Activated CD4-positive, alpha-beta T cell treated with anti-CD3 and anti-CD28 coated beads, Interleukin-2, amount 10 ng/mL, durations not matched to agents 24 days and 14 days (primary cell): ENCODE measurements at places on chromosomes 16 and 17. TPM values are rescaled to one million over a fixed set of nuclear protein-coding genes. Genes with fewer than 3 reads are reported as not detected.

DNA sequence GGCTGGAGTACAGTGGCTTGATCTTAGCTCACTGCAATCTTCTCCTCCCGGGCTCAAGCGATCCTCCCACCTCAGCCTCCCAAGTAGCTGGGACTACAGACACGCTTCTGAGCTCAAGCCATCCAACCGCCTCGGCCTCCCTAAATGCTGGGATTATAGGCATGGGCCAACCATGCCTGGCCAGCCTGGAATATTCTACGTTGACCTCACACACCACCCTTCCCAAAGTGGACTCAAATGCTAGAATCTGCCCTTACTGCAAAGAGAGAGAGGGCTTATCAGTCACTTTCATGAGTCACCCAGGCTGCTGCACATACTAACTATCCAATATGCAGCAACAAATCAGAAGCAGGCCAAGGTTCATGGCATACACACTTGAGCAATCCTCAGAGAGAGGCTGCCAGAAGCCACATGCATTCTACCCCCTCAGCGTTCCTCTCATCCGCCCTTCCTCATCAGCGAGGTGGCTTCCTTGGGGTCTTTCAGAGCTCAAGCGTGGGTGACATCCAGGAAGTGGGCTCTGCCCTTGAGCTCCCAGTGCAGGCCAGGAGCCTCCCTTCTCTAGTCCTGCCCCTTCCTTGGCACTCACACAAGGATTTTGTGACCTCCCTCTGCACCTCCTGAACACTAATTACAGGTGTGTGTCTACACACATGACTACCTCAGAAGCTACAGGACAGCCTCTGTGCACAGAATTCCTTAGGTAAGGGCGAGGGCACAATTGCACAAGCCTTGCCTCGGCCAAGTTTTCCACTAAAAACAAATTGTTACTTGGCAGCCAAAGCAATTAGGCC lies 24.8 kb upstream of the SIAH1 start:
- H3K4me1 ChIP-seq: peaks cover 6% of the 10 kb centered on the region
- peaks cover 3% of the 10 kb centered on the region for H3K27me3 ChIP-seq
- H3K36me3 ChIP-seq: no peaks in the 10 kb centered on the region

DNA sequence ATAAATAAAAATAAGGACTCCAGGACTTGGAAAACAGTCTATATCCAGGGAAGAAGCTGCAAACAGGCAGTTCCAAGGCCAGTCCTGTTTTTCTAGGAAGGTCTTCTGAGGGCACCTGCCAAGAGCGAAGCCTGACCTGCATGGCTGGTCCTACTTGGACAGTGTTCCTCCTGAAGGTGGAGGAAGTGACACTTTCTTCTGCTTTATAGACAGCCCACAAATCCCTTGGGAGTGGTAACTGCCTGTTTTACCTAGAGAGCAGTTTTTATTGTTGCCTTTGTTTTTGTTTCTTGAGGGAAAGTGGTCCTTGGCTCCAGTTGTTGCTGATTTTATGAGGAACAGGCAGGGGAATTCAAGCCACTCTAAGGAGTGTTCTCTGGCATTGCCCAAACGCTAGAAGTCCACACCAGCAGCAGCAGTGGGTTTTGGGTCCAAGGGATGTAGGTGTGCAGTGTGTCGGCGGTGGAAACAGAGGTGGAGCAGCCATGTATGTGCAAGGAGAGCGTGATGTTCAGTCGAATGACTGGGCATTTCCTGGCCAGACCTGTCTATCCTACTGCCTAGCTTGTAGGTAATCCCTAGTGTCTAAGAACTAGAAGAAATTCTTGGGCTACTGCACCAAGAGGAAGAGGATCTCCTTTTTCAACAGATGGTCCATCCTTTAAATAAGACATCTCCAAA lies 35.3 kb downstream of the LDHD start:
- peaks cover 37% of the 10 kb centered on the region for H3K4me1 ChIP-seq
- DNase-seq: no peak
- H3K4me3 ChIP-seq: no peak overlapping the region
- H3K27me3 ChIP-seq: no peaks in the 10 kb centered on the region
- H3K27ac ChIP-seq: peak overlapping the region; percentile 1

The PLD6 gene
- total RNA-seq: 17.2 and 17.3 TPM in 2 replicates

GRCh38 chr17:9006175-9006767 lies 15.0 kb upstream of the NTN1 start:
- no peak overlapping the region for H3K27ac ChIP-seq
- H3K4me3 ChIP-seq: no peak overlapping the region
- no peaks in the 10 kb centered on the region for H3K36me3 ChIP-seq
- peaks cover 5% of the 10 kb centered on the region for H3K4me1 ChIP-seq
- DNase-seq: no peak

DNA sequence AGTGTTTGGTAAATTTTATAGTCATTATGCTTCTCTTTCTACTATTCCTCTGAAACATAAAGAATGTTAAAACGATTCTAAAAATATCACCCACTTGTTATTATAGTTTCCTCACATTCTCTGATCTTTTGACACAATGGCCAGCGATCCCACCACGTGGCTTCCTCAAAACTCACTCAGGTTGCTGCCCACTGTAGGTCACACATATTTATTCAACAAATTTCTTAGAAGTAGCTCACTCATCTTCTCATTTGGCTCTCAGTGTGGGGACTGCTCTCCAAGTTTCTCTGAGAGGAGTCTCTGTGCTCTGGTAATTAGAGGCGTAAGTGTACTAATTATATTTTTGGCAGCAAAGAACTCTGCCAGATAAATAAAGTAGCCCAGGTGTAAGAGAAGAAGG lies 465.4 kb downstream of the CDH11 start:
- H3K27me3 ChIP-seq: no peaks in the 10 kb centered on the region

DNA sequence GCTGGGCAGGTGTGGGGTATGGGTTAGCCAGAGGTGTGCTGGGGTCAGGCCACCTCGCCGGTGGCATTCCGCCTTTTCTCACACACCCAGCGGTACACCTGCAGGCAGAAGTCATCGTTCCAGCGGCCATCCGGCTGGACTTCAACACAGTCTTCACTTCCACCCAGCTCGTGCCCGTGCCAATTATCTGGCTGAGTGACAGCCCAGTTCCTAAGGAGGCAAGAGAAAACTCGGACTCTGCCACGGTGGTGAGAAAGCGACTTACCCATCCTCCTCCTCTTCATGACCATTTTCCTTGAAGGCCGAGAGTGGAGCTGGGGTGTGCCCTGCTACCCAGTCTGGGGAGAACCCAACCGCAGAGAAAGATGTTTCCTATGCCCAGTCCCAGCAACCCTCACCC lies 13.1 kb downstream of the ASGR2 start:
- DNase-seq: no peak
- no peaks in the 10 kb centered on the region for H3K36me3 ChIP-seq
- H3K4me1 ChIP-seq: no peaks in the 10 kb centered on the region
- no peak overlapping the region for H3K27ac ChIP-seq
- H3K4me3 ChIP-seq: no peak overlapping the region

DNA sequence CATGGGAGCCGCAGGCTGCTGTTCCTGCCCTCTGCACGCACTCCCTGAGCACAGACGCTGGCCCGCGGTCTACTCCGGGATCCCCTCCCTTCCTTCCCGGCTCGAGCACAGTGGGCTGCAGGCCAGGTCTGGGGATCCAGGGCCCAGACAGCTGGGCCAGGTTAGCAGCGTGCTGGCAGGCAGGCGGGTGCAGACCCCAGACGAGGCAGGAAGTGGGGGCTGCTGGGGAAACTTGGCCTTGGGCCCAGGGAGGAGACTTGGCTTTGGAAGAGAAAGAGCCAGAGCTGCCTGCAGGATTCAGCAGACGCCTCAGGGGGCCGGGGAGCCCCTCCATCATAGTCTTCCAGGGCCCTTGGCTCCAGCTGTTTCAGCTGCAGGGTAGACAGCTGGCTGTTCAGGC lies 30.2 kb upstream of the ABCC3 start:
- H3K4me1 ChIP-seq: no peaks in the 10 kb centered on the region
- DNase-seq: no peak
- H3K36me3 ChIP-seq: no peaks in the 10 kb centered on the region
- H3K4me3 ChIP-seq: no peak overlapping the region
- peaks cover 13% of the 10 kb centered on the region for H3K27me3 ChIP-seq

The ALDH3A1 gene
- not detected in 2 replicates for total RNA-seq

The ITGA2B gene
- total RNA-seq: 0.65 and 0.85 TPM in 2 replicates

DNA sequence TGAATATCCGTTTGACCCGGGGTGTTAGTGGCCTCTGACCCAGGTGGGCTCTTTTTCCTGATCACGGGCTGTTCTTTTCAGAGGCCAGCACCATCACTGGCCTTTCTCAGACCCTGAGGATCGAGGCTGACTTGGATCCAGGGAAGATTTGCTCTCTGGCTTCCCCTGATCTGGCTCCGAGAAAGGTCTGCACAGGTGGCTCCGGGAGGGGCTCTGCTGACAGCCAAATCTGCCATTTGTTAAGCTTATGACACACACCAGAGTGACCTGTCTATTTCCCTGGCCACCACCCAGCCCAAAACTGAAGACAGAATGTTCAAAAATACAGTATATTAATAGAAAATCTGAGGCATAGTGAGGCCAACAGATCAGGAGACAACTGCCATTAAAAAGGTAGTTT lies 221.8 kb upstream of the TNRC6C start:
- no peaks in the 10 kb centered on the region for H3K4me1 ChIP-seq
- peaks cover 2% of the 10 kb centered on the region for H3K36me3 ChIP-seq
- no peak overlapping the region for H3K4me3 ChIP-seq
- H3K27ac ChIP-seq: no peak overlapping the region

GRCh38 chr17:79991140-79991923 lies 44.3 kb downstream of the TBC1D16 start:
- DNase-seq: peak; percentile 94
- peaks cover 23% of the 10 kb centered on the region for H3K4me1 ChIP-seq
- peaks cover 6% of the 10 kb centered on the region for H3K27me3 ChIP-seq
- H3K27ac ChIP-seq: no peak overlapping the region

The GNG13 gene
- total RNA-seq: not detected in 2 replicates

DNA sequence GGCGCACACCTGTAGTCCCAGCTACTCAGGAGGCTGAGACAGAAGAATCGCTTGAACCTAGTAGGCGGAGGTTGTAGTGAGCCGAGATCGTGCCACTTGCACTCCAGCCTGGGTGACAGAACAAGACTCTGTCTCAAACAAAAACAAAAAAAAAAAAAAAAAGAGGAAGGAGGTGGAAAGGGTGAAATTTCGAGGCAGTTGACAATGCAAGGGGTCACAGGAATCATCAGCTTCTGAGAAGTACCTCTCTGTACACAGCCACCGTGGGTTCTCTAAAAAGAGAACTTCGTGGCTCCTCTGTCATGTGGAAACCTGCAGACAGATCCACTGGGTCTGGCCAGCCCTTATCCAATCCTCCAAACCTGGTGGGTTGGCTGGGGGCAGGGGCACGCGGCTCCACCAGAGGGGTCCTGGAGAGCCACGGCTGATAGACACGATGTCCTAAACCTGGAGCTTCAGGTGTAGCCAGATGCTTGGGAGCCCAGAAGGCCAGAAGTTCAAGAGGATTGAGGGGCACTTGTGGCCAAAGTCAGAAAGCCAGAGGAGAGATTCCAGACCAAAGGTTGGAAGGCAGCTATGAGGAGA lies 540 bp upstream of the CD300LF start:
- DNase-seq: no peak
- no peak overlapping the region for H3K4me3 ChIP-seq
- H3K27ac ChIP-seq: no peak overlapping the region
- no peaks in the 10 kb centered on the region for H3K36me3 ChIP-seq
- H3K27me3 ChIP-seq: peaks cover 41% of the 10 kb centered on the region

The DPEP3 gene
- not detected in 2 replicates for total RNA-seq

The HBM gene
- not detected in 2 replicates for total RNA-seq

DNA sequence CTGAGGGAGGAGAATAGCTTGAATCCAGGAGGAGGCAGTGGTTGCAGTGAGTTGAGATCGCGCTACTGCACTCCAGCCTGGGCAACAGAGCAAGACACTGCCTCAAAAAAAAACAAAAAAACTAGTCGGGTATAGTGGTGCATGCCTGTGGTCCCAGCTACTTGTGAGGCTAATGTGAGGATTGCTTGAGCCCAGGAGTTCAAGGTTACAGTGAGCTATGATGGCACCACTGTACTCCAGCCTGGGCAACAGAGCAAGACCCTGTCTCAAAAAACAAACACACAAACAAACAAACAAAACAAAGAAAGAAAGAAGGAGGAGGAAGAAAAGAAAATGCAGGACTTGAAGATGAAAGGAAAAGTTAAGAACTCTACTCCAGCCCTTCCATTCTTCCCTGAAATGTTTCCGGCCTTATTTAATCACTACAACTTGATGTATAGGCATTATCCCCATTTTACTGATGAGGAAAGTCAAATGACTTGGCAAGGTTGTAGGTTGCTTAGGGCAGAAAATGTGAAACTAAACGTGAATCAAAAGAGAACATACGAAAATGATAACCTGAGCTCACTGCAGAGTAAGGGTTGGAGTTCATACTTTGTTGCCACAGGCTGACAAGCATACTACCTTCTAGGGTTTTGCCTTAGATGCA lies 30.0 kb downstream of the PSME3IP1 start:
- no peaks in the 10 kb centered on the region for H3K27me3 ChIP-seq
- no peak for DNase-seq
- H3K4me3 ChIP-seq: peak overlapping the region; percentile 23
- H3K36me3 ChIP-seq: peaks cover 59% of the 10 kb centered on the region

- H3K27ac ChIP-seq: no peak overlapping the region
- no peaks in the 10 kb centered on the region for H3K27me3 ChIP-seq
- H3K4me1 ChIP-seq: no peaks in the 10 kb centered on the region
These were observed 1096.1 kb upstream of the EEF2KMT start for GRCh38 chr16:6193718-6194117.

The ZSWIM7 gene
- total RNA-seq: 10.1 and 11.0 TPM in 2 replicates

DNA sequence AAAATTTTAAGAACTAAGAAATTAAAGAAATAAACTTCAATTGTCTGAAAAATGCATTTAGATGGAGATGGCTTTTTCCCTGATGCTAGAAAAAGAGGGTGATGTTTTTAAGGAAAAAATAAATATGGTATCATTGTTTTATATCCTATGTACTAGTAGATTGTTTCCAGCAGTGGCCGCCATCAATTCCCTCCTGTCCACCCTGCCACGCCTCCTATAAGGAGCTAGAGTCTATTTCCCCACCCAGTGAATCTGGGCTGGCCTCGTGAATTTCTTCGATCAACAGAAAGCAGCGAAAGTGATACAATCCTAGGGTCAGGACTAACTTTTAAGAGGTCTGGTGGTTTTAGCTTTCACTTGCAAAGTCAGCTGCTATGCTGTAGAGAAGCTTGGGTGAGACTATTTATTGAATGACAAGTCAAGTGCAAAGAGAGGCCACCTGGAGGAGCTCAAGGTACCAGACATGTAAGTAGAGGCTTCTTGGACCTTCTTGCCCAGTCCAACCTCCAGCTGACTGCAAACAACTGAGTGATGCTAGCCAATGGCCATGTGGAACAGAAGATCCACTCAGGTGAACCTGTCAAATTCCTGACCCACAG lies 80.9 kb upstream of the MTMR4 start:
- H3K4me3 ChIP-seq: no peak overlapping the region
- H3K27me3 ChIP-seq: peaks cover 5% of the 10 kb centered on the region
- DNase-seq: no peak
- no peak overlapping the region for H3K27ac ChIP-seq
- no peaks in the 10 kb centered on the region for H3K36me3 ChIP-seq

GRCh38 chr17:61361084-61361483 lies 38.6 kb upstream of the TBX2 start:
- no peak for DNase-seq
- H3K27me3 ChIP-seq: no peaks in the 10 kb centered on the region
- no peaks in the 10 kb centered on the region for H3K36me3 ChIP-seq
- no peak overlapping the region for H3K4me3 ChIP-seq
- no peak overlapping the region for H3K27ac ChIP-seq

GRCh38 chr17:19614900-19615299 lies 33.7 kb upstream of the ALDH3A2 start:
- H3K27ac ChIP-seq: no peak overlapping the region
- H3K4me1 ChIP-seq: no peaks in the 10 kb centered on the region
- peaks cover 2% of the 10 kb centered on the region for H3K36me3 ChIP-seq
- DNase-seq: no peak
- no peak overlapping the region for H3K4me3 ChIP-seq
